ENCODE measurements at places on chromosomes 11 and 22.

GRCh38 chr11:117738246-117738957 is 58.6 kb downstream of the DSCAML1 start:
- no peak for DNase-seq

DNA sequence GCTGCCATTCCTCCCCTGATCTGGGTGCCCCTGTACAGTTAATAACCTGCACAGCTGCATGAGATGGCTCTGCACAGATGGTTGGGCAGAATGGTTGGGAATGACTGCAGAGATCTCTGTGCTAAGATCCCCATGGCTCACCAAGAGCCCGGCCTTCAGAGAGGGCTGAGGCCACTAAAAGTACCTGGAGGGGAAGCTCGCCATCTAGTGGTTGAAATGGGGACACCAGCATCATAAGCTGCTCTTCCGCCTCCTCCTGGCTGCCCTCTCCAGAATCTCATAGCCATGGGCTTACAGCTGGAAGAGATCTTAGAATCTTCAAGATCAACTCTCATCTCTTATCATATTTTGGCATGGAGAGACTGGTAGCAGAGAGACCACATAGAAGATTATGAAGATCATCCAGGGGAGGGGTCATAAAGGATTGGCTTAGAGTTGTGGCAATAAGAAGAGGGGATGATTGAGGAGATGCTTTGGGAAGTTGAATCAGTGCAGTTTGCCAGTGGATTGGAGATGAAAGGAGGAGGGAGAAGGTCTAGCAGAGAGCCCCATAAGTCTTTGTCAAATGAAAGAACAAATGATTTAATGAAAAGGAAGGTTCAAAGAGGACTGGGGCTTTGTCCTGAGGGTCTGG is 22.0 kb upstream of the TLCD5 start:
- DNase-seq = peak; percentile 82

GRCh38 chr11:35165423-35166368 is 26.7 kb downstream of the CD44 start:
- DNase-seq = peak; percentile 74

- no peak for DNase-seq
These were observed 22.3 kb downstream of the APOL5 start for GRCh38 chr22:35739931-35740380.

DNA sequence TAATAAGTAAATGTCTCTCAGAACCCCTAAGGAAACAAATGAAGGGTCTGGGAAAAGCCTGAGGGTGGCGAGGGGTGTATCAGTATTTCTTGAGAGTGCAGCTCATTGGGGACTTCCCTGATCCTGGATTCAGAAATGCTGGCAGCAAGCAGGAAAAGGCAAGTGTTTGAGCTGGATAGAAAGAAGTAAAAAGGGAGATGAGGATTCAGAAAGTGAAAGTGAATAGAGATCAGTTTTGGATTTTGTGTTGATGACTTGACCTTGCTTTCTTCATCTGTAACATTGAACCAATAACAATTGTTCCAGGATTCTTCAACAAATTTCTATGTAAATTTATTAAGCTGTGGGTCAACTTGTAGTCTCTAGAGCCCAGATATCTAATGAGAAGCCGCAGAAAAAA is 66.9 kb upstream of the CTSC start:
- DNase-seq = no peak

GRCh38 chr11:125374398-125374797 is 121.7 kb downstream of the FEZ1 start:
- no peak for DNase-seq

DNA sequence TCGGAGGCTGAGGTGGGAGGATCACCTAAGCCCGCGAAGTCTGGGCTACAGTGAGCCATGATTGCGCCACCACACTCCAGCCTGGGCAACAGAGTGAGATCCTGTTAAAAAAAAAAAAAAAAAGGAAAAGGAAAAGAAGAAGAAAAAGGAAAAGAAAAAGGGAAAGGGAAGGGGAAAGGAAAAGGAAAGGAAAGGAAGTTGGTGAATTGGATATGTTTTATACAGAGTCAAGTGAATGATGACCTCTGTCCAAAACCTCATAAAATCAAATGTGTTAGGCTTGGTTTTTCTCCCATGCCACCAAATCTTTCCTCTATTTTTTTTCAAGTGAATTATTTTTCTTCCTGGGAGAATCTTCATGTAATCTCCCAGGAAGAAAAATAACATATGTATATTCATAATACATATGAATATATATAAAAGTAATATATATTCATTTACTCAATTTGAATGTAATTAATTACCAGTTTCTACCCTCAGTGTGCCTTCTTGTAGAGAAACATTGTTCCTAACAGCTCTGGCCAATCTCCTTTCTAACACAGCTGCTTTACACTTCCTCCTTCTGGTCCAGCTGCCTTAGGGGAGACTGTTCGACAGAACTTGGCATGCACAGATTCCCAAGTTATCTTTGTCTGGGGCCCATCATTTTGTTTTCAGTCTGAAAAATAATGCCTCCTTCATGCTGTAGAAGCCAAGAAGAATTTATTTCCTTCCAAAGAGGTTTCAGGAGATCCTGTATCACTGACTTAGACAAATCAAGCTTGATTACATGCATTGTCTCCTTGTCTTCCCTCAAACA is 111.9 kb downstream of the CCDC34 start:
- no peak for DNase-seq

GRCh38 chr11:3913921-3914320 is 58.5 kb downstream of the STIM1 start:
- no peak for DNase-seq

- DNase-seq = no peak
These were observed 527.5 kb downstream of the CNTN5 start for GRCh38 chr11:99548264-99548663.

- peak; percentile 34 for DNase-seq
These were observed 602 bp downstream of the NAT10 start for GRCh38 chr11:34105957-34106504.

DNA sequence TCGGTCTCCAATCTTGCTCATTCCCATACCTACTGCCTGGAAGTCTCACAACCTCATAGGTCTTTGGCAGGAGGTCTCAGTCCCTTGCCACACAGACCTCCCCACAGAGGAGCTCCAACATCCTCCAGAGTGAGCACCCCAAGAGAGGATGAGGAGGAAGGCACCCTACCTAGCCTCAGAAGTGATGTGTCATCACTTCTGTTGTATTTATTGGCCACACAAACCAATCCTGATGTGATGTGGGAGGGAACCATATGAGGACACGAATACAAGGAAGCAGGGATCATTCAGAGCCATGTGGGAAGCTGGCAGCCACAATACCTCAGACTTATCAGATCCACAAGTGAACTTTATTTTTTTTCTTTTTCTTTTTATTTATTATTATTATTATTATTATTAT is 9.0 kb upstream of the UPK2 start:
- DNase-seq = no peak

- DNase-seq = no peak
These were observed 63.0 kb downstream of the HIPK3 start for GRCh38 chr11:33320016-33320813.

DNA sequence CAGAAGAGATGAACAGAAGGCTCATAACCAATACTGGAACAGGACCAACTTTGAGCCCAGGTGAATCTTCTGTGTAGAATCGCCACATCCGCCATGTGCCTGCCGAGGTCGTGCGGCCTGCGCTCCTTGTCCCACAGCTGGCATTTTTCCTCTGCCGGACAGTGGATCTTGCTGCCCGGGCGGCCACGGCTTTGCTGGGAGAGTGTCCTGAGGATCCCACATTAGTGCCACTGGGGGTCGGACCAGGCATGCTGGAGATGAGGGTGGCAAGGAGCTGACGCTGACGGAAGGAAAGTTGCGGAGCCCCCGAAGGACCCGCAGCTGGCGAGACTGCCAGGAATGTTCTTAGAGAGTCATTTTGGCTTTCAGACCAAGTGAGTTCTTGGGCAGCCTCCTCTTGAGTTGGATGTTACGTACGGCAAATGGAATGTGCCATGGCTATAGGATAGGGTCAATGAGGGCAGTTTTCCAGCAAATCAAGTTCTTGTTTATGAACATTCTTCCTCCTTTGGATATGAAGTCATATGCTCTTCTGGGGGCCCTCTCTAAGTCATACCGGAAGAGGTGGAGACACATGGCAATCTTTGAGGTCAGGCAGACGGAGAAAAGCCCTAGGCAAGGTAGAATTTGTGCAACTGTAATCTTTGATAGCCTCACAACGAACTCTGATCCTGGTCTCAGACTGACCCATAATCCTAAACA is 57.4 kb upstream of the NUP160 start:
- DNase-seq = peak; percentile 77

- DNase-seq = no peak
These were observed 350.9 kb downstream of the TTC28 start for GRCh38 chr22:28328756-28329155.

DNA sequence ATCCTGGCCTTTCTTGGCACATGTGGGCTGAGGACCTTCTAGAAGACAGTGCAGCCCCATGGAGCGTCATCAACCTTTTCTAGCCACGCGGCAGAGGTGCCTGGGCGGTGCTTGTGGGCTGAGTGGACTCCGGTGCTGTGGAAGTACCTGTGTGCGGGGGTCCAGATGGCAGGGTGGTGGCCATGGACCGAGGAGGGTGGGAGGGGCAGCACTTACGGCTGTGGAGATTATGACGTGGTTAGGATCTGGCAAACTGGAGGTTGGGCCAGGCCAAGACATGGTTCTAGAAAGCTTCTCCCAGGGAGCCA is 2.0 kb downstream of the TUB start:
- no peak for DNase-seq

GRCh38 chr11:11567936-11568650 is 53.7 kb downstream of the GALNT18 start:
- peak; percentile 20 for DNase-seq

DNA sequence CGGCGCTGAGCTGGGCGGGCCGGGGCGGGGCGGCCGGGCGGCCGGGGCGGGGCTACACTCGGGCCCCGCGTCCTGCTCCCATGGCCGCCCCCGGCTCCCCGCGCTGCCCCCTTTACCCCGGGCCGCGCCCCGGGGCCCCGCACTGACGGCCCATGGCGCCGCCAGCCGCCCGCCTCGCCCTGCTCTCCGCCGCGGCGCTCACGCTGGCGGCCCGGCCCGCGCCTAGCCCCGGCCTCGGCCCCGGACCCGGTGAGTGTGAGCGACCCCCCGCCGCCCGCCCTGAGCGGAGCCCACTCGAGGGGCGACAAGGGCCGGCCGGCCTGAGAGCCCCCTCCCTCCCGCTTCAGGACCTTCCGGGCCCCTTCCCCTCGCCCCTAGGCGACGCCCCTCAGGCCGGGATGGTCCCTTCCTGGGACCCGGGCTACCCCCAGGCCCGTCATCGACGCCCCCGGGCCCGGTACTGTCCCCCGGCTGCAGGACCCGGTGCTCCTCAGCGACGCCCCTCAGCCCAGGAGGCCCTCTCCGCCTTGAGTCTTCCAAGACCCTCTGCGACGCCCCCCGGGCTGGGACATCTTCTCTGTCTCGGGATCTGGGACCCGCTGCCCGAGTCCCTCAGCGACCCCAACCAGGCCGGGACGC is at the start of gene KREMEN1:
TSS of gene KREMEN1 (plus strand) at position 57 of the 639 bp plus-strand sequence. CDS start at position 153, 96 bp downstream.
- no peak for DNase-seq

DNA sequence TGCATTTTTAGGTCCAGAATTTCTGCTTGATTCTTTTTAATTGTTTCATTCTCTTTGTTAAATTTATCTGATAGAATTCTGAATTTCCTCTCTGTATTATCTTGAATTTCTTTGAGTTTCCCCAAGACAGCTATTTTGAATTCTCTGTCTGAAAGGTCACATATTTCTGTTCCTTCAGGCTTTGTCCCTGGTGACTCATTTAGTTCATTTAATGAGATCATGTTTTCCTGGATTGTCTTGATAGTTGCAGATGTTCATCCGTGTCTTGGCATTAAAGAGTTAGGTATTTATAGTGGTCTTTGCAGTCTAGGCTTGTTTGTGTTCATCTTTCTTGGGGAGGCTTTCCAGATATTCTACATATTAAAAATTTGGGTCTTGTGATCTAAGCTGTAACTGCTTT is 694.8 kb upstream of the CCDC179 start:
- DNase-seq = peak; percentile 82

DNA sequence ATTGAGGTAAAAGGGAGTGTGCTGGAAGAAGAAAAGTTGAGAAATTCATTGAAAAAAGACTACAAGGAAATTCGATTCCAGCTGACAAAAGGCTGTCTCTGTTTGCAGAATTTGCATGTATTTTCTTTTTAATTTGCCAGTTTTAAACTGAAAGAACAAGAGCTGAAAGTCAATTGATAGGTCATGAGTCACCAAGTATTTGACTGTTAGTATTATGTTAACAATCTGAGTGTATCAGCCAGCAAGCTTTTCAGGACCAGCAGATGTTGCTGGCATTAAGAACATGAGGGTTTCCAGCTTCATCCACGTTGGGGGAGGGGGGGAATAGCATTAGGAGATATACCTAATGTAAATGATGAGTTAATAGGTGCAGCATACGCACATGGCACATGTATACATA is 726.7 kb downstream of the METTL15 start:
- peak; percentile 91 for DNase-seq

DNA sequence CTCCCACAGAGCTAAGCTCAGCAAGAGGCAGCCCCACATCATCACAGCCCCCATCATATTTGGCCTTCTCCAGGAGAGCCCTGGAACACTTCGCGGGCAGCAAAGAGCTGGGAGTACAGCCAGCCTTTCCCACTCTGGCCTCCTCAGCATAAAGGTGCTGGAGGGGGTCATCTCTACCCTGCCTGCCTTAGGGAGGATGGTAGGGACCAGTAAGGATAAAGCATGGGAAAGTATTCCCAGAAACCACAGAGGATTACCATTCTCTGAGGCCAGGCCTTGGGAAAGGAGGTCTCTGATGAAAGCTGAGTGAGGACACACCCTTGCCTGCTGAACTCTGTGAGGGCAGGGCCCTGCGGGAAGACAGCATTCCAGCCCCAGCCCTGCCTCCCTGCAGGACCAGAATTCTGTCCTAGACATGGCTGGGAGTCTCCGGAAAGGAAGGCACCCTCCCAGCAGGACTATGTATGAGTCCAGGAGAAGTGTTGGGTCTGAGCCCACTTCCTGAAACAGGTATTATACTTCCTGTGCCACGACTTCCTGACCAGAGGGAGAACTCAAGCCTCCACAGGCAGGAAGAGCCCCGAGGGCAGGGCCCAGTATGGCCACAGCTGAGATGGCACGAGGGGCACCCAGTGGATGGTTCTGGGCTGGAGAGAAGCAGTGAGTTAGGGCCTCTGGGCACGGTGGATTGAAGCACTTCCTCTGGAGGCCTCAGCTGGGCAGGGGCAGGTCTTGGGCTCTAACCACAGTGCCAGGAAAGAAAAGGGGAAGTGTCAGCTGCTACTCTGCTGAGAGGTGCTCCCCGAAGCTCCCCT is 12.9 kb upstream of the CASTOR1 start:
- peak; percentile 91 for DNase-seq

- DNase-seq = no peak
These were observed 80.8 kb downstream of the SGSM3 start for GRCh38 chr22:40451210-40451609.

GRCh38 chr11:115084231-115084630 is 405.9 kb downstream of the NXPE2 start:
- DNase-seq = no peak

GRCh38 chr11:1746511-1746931 is 3.9 kb downstream of the IFITM10 start:
- DNase-seq = no peak

- DNase-seq = peak; percentile 58
These were observed 293.5 kb downstream of the MN1 start for GRCh38 chr22:27507935-27508526.

GRCh38 chr11:69864686-69865661 is 45.8 kb upstream of the FGF3 start:
- no peak for DNase-seq
